ENCODE measurements at places on chromosomes 12 and 14.

DNA sequence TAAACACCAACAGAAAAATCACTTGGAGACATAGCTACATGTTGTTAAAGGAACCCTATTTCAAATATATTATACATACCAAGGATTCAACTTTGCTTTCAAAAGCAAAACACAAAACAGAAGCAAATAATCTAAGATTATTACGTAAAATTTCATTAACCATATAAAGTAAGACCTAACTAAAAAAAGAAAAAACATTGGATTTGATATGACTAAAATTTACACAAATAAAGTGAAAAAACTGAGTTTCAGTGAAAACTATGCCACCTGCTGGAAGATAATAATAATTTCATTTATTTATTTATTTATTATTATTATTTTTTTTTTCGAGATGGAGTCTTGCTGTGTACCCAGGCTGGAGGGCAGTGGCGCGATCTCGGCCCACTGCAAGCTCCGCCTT lies 45.2 kb downstream of the WDHD1 start:
- DNase-seq, result no peak

- DNase-seq, result no peak
Observed at GRCh38 chr12:11633968-11634367, 15.5 kb upstream of the ETV6 start.

DNA sequence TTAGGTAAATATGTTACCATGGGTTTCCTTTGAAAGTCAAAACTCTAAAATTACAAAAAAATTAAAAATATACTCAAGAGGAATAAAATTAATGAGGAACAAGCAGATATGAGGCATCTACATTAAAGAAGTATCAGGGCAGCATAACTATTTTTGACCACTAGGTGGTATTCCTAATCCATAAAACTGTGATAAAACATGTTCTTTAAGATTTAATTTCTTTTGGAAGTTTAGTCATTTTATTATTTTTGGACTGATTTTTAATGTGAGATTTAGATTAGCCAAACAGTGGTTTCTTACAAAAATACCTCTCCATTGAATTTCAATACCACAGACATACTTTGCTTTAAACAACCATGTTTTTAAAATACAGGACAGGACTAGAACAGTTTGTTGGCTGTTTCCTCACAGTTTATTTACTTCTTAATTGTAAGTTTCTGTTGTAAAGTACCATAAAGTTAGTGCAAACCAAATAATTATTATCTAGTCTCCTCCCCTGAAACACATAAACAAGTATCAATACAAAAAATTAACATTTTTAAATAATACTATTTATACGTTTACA lies 49.8 kb downstream of the NTS start:
- peak; percentile 26 for DNase-seq

GRCh38 chr12:30835216-30835615 lies 80.5 kb upstream of the CAPRIN2 start:
- no peak for DNase-seq

DNA sequence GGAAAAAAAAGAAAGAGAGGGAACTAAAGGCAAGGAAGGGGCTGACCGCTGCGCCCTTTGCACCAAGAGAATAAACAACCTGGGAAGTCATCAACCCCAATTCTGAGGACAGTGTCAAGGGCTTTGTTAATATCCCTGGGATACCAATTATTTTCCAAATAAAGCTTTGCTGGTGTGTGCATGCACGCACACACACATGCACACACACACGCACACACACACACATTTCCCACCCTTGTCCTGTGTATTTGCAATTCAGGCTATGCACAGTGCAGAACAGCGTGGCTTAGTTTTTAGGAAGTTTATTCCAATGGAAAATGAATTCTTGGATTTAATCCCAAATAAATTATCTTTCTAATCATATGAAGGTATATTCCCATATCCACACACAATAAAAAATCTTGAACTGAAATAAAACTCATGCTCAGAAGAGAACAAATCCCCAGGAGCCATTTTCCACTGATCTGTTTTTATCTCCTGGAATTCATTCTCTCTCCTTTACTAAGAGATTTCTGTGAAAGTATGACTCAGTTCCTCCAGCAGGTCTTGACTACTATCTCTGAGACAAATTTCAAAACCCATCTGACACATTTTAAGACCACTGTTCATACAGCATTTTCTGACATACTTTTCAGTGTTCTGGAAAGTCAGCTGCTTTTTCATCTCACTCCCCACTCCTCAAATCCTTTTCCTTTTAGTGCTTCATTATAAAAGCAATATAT lies 334.4 kb upstream of the ATP2B1 start:
- DNase-seq, result no peak

- DNase-seq, result no peak
Observed at GRCh38 chr14:89551955-89552354, 134.9 kb upstream of the FOXN3 start.
